ENCODE measurements at places on chromosomes 5 and 9. TPM values are rescaled to one million over a fixed set of nuclear protein-coding genes. Genes with fewer than 3 reads are reported as not detected.

- DNase-seq = no peak
These were observed 5.8 kb upstream of the FCN1 start for GRCh38 chr9:134923466-134923865.

- no peak for DNase-seq
These were observed 153.9 kb upstream of the GNA14 start for GRCh38 chr9:77802064-77802463.

The PCDHGB3 gene
- 3.0 TPM for polyA plus RNA-seq

DNA sequence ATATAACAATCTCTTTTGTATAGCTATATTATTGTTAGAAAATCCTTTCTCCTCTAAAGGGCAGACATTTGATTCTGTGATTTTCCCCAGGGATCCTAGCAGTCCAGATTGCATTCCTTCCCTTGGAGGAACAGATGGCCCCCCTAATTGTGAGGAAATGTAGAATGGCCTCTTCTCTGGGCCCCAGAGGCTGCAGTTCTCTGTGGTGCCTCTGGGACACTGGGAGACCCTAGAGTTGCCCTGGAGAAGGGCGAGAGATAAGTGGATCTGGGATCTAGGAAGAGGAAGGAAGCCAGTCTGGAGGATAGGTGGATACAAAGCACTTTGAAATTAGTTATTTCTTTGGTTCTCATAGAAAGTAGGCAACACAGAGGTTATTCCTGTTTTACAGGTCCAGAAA is 1.9 kb upstream of the HINT2 start:
- no peak for DNase-seq

- no peak for DNase-seq
These were observed 69.3 kb upstream of the EGFLAM start for GRCh38 chr5:38189081-38189504.

The PCDHA5 gene
- not detected for polyA plus RNA-seq

The PCDHGA8 gene
- 0.77 TPM for polyA plus RNA-seq

The CXCL14 gene
- 1.6 TPM for polyA plus RNA-seq

The FAM153A gene
- polyA plus RNA-seq = not detected

- no peak for DNase-seq
These were observed 104.0 kb upstream of the SSBP2 start for GRCh38 chr5:81854915-81855314.

DNA sequence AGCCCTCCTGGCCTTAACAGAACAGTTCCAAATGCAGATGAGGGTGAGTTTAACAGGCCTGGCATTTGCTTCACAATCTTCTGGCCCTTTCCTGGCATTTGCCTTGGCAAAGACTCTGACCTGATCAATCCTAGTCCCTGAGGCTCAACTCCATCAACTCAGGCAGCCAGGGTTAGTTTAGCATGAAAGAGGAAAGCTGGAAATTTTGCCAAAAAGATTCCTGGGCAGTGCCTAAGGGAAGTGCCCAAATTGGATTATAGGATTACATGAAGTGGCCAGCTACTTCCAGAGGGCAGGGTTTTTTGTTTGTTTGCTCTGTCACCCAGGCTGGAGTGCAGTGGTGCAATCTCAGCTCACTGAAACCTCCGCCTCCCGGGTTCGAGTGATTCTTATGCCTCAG is 36.8 kb downstream of the PCDHAC2 start:
- DNase-seq = no peak

GRCh38 chr9:18721995-18722310 is 248.0 kb downstream of the ADAMTSL1 start:
- no peak for DNase-seq

The GRM6 gene
- polyA plus RNA-seq = not detected

The HSD17B4 gene
- 107 TPM for polyA plus RNA-seq

The GPR151 gene
- not detected for polyA plus RNA-seq

The ZNF879 gene
- 2.1 TPM for polyA plus RNA-seq

The SAXO1 gene
- not detected for polyA plus RNA-seq

The GARIN3 gene
- not detected for polyA plus RNA-seq

The UGT3A2 gene
- polyA plus RNA-seq = not detected

- DNase-seq = no peak
These were observed 925 bp downstream of the ABHD17B start for GRCh38 chr9:71909887-71910649.

- DNase-seq = no peak
These were observed 8.7 kb downstream of the PHYKPL start for GRCh38 chr5:178223828-178224335.

DNA sequence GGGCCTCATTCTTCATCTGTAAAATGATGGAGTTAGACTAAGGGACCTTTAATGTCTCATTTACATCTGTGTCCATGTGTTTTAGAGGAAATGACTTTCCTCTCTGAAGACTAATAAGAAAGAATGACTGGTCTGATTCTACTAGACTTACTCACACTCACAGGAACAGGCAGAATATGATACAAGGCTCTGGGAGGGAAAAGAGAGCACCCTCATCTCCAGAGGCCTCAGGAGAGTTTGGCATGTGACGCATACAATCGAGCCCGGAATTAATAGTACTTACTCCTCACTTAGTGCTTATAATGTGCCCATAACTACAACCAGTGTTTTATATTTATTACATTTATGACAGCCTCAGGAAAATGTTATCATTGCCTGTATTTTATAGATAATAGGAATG is 608.7 kb downstream of the KCTD16 start:
- DNase-seq = no peak

GRCh38 chr5:136043968-136044610 is 15.3 kb downstream of the TGFBI start:
- DNase-seq = no peak

GRCh38 chr5:133245191-133246052 is 193.6 kb downstream of the HSPA4 start:
- peak; percentile 35 for DNase-seq

DNA sequence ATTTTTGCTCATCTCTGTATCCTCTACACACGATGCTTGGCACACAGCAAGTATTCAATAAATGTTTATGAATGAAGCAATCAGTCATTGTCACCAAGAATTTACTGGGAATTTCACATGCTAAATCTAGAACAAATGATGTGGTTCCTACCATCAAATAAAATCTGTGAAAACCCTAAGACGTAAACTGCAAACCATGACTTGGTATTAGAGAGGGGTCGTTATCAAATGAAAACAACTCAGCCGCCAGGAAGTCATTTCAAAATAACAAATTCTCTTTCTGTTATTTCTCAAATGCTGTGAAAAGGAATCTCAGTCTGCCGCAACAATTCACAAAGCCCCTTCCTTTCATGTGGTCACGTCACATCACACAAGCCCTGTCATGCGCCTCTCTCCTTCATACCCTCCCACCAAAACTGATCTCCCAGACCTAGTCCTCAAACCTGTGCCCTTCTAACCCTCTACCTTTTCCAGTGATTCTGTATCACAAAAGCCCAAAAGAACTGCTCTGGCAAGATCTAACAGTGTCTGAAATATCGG is 173.6 kb downstream of the DEPDC1B start:
- no peak for DNase-seq

DNA sequence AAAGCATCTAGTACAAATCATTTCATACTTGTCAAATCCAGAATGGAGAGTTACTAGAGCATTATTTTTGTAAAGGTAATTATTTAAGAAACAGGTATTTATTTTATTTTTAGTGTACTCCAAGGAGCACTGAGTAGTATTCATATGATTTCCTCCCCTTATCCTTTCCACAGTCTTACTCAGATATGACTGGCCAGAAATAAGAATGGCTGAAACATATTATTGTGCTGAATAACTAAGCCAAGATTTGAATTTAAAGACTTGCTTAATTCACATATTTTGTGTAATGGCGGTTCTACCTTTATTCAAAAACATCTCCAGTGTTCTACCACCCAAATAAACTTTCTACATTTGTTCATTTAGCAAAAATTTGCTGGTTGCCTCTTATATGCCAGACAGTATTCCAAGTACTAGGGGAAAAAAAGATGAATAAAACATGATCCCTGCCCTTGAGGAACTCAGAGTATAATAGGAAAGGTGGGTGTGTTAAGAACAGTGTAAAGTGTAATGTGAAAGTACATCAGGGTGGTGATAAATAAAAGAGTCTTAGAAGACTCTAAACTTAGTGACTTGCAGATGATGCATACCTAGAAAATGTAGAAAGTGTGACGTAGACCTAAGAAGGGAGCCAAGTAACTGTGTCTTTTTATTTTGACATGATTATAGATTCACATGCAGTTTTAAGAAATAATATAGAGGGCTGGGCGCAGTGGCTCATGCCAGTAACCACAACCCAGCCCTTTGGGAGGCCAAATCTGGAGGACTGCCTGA is 110.4 kb upstream of the GRHPR start:
- DNase-seq = peak; percentile 21

The RAB14 gene
- 20.0 TPM for polyA plus RNA-seq

The EHMT1 gene
- polyA plus RNA-seq = 23.3 TPM

The EPB41L4B gene
- 0.48 TPM for polyA plus RNA-seq

DNA sequence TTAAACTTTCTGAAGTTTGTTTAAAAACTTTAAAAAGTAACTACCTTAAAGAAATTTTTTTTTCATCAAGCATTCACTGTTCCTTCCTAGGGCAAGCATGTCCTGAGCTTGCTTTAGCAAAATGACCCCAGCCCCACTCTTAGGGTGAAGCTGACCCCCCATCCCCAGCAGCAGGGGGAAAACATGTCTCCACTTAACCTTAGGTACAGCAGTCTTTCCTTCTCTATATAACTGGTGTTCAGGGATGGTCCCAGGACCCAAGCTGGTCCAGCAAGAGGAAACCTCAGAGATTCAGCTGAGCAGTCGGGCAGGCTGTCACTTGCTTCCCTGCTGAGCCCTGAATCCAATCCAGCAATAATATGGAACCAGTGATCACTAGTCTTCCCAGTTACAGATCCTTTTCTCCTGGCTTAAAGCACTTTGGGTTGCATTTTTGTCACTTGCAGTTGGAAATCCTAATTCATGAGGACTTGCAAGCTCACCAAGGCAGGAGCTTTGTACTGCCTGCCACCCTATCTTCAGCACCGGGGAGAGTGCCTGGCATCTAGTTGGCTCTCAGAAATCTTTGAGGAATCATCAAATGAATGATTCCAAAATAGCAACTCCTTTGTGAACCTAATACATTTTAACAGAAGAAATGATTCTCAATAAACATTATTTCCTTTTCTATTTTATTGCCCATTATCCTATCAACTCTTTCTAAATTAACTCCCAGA is 91.2 kb downstream of the FSTL4 start:
- no peak for DNase-seq

- DNase-seq = no peak
These were observed 386.3 kb downstream of the BNC2 start for GRCh38 chr9:16484180-16484579.

DNA sequence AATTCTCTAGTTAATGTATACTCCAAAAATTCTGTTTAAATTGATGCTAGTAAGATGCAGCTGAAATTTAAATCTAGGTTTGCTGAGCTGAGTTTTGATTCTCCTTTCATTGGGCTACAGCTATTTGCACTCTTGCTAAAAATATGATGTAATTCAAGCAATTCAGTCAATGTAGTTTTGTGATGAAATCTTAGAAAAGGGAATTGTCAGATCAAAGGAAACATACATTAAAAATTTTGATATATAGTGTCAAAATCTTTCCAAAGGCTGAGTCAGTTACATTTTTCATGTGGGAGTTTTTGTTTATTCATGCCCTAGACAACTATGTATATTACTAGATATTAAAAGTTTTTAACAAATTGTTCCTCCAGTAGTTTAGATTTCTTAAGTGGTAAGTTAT is 334.9 kb upstream of the DAB2 start:
- no peak for DNase-seq

DNA sequence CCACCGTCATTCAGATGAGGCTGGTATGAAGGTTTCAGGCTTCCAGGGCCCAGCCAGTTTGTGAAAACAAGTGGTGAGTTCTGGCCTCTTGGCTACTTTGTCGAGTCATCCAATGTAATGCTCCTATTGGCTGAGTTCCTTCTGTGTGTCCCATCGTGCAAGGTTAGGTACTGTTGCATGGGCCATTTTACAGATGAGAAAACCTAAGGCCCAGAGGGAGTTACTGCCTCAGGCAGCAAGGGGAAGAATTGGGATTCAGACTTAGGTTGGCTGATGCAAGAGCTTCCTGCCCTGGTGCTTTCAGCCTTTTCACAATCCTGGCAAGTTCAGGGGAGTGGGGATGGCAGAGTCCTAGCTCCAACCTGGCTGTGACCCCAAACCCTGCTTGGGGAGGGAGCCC is 17.4 kb upstream of the PITX1 start:
- no peak for DNase-seq

- DNase-seq = no peak
These were observed 523.1 kb downstream of the EFNA5 start for GRCh38 chr5:107147589-107147988.

DNA sequence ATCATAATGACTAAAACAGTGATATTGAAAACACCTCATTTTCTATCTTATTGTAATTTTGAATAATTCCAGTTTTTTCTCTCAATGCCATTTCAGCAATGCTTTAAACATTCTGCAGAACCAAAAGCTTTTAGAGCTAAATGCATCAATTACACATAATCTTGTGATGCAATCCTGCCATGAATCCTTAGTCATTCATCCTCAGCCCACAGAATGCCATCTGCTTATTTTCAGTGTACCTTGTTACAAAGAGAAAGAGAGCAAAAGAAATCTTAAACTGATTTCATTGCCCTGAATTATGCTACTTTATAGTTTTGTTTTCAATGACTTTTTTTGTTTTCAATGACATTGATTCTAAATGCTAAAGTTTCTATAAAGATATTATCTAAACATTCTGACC is 1234.8 kb upstream of the C9orf72 start:
- no peak for DNase-seq

The ACTBL2 gene
- polyA plus RNA-seq = 0.07 TPM

DNA sequence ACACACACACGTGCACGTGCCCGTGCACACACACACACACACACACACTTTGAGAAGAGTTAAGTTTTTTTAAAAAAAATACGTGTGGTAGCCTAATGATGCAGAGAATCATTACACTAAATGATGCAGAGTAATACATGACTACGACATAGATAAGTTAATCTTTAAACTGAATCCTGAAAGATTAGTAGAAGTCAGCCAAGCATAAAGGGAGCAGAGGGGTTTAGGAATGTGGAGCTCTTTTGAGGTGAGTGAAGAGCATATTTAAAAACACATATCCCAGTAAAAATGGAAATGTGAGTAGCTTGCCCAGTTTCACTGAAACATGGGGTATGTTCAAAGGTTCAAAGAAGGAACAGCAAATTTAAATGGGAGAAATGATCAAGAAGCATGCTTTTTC is 61.3 kb upstream of the TYRP1 start:
- no peak for DNase-seq

- DNase-seq = no peak
These were observed 40.9 kb downstream of the VAV2 start for GRCh38 chr9:133951265-133951664.

GRCh38 chr9:136521537-136521936 is 24.3 kb downstream of the NOTCH1 start:
- no peak for DNase-seq

DNA sequence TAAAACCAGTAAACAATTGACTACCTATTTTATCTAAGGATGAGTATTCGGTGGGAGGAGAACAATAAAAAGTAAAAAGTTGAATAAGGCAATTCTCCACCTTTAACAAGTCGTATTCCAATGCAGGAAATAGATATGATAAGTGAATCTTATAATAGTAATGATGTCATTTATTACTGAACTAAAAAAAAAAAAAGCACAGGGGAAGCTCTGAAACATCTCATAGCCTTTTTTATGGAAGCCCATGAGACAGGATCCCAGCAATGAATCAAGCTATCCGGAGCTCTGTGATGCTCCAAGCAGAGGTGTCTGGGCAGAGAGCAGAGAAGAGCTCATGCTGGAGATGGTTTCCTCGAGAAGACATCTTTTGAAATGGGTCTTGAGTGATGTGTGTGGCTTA is 376.0 kb downstream of the ICE1 start:
- DNase-seq = no peak

- DNase-seq = no peak
These were observed 256.1 kb upstream of the IRX2 start for GRCh38 chr5:3007577-3007976.

GRCh38 chr9:136804509-136805206 is 3.1 kb upstream of the RABL6 start:
- DNase-seq = no peak

Measured in BJ (cell line).